ENCODE measurements at places on chromosomes 3 and 15.

DNA sequence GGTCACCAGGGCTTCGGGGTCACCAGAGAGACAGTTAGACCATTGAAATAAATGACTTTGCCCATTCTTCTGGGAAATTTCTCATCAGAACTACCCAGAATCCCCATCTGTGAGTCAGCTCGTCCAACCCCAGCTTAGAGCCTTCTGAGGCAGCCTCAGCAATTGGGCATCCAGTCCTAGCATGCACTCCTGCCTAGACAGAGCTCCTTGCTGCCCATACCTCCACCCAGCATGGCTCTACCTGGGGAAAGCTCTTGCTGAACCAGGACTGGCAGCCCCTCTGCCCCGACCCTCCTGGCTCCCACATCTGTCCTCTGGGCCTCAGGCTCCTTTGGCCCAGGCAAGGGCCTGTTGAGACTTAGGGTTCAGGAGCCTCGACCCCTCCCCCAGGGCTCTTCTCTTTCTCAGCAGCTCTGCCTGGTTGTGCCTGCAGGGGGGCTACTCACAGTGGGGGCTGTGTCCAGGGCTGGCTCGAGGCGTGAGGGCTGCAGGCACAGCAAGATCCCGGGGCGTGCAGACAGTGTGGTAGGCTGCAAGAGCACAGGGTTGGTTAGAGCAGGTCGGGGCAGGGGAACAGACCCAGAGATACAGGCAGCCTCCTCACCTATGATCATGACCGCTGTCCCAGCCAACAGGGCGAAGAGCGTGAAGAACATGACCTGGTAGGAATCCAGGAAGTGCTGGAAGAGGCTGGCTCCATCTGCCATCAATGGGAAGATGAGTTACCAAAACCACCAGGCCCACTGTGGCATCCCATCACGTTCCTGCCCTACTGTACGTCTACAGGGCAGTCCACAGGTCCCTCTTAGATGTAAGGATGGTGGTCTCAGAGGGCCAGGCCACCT lies 101.3 kb downstream of the NUP210 start:
- DNase-seq, result no peak

GRCh38 chr15:100022391-100022790 lies 289.2 kb upstream of the LYSMD4 start:
- DNase-seq, result no peak

- peak; percentile 19 for DNase-seq
These were observed 47.5 kb upstream of the EIF3J start for GRCh38 chr15:44489464-44489863.

DNA sequence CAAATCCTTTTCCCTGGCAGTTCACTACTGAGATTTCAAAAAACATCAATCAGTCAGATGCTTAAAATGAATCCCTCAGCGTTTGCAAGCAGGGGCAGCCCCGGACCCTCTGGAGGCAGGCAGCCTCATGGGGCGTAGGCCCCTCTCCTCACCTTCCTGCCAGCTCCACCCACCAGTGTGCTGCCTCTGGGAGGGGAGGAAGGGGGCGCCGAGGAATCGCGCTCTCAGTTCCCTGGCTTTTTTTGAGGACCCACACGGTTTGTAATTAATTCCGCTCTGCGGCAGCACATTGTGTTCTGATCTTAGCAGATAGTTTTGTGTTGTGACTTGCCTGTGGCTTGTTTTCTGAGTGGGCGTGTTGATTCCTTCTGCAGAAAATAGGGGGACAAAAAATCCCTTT lies 159.9 kb downstream of the KLF13 start:
- no peak for DNase-seq

DNA sequence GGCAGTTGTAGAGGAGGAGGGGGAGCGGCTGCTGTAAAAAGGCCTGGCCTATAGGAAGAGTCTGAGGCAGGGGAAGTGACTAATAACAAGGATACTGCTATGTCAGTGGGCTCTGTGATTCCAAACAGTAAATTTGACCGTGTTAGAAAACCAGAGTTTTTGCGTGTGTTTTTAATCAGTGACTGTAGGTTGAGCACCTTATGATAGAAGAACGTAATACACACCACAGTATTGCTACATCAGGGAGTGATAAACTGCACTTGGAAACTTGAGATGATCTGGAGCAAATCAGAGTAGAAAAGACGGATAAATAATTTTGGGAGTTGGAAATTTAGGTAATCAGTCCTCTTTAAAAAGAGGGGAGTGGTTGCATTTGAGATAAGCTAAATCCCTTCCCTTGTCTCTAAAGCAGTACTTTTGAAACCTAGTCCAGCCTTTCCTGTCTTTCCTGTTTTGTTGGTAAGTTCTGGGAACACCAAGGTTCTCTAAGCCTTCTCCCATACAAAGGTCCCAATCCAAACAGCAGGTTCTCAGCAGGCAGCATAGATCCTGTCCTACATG lies 130.5 kb upstream of the NR2E3 start:
- no peak for DNase-seq

DNA sequence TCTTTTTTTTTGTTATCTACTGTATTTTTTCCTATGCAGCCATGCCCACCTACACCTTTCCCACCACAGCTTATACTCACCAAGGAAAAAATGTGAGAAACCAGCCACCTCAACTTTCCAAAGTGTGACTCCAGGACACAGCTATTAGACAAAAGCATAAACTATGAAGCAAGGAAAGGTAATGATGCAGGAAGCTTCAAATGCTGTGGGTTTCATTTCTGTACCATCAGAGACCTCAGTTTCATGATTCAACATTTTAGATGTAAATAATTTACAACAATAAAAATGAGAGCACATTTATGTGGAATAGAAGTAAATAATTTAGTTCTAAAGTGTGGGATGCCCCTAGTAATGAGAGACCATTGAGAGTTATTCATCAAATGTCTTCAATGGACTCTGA lies 115.1 kb downstream of the CDIN1 start:
- no peak for DNase-seq

DNA sequence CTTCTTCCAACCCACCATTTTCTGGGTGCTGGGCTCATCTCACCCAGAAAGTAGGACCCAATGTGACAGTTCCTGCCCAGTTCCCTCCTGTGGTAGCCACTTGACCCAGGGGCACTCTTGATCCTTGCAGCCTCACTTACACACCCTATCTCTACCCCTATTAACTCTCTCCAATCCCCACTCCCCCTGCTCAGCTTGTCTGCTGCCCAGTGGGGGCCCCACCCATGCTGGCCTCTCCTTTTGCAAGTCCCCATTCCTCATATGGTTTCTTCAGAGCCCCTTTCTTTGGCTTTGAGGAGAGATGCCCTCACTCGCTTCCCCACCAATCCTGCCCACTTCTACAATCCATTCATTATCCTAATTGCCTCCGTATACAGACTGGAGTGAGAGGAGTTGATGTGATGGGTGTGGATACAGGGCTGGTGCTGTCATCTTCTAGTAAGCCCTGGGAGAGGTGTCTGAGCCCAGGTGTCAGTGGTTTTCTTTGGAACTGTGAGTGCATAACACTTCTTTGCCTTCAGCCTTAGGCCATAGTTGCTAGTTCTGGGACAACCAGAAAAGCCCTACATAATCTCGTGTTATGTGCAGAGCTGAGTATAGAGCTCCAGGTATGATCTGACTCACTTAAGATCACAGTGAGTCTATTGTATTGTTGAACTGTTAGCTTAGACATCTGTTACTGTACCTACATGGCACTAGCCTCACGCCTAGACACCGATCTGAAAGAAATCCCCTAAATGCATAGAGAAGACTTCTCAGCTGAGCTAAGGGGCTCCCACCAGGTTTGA lies 4.8 kb upstream of the CCR5 start:
- DNase-seq, result no peak

DNA sequence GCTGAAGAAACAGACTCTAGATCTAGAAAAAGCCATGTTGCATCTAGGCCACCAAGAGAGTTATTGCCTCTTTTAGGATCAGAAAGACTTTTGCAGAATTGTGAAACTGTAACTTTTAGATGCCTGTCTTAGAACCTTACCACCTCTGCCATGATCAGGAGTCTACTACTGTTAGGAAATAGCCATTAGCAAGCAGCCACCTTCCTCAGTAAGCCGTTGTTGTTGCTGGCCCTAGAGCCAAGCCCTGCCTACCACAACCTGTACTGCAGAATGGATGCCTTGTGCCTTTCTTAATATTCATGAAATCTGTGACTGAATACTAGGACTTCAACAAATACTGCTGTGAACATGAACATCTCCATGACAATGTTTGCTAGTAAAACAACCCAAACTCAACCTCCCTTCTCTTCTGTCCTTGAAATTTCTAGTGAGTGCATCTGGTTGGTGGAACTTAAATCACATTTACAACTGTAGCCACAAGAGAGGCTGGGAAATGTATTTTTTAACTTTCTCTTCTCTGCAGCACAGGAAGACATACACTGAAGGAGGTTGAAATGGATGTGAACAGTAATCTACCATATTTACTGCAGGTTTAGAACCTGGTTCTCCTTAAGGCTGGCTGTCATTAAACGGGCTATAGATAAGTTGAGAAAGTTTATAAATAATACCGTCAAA lies 20.7 kb downstream of the RASA2 start:
- DNase-seq, result no peak

DNA sequence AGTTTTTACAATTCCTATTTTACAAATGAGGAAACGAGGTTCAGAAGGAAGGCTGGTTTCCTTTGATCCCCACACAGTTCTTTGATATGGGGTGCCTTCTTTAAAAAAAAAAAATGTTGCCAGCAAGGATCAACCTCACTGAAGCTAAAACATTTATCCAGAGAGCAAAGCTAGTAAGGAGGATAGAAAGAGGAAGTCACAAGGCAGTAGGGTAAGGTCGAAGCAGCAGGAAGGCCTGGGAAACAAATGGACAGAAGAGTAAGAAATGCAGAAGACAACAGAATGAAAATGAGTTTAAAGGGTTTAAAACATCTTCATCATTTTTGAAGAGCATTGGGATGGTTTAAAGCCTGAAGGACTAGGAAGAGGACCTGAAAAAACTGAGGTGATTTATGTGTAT lies 30.6 kb upstream of the CP start:
- no peak for DNase-seq

GRCh38 chr15:41585127-41586047 lies 26.4 kb downstream of the TYRO3 start:
- DNase-seq, result no peak

- no peak for DNase-seq
These were observed 16.3 kb upstream of the MB21D2 start for GRCh38 chr3:192933779-192934460.

DNA sequence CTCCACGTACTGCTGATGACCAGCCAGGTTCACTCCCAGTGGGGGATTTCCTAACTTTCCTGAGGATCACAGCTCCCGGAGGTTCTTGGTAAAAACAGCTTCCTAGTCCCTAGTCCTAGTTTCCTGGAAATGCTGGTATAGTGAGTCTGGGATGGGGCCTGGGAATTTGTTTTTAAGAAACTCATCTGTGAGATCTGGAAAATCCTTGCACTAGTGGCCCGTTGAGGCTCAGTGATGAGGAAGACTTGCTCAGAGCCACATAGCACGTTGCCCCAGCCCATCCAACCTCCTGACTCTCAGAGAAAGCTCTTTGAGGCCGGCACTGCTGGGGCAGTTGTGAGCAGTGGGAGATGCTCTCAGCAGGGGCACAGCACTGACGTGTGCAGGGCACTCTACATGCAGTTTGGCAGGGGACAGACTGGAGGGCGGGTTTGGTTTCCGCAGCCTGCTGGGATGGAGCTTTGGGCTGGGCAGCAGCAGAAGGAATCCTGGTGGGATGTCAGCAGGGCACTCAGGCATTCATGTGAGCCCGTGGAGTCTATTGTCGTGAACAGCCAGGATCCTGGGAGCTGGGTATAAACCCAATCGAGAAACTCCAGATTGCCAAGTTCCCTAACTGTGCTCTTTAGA lies 31.6 kb downstream of the SAXO2 start:
- no peak for DNase-seq

DNA sequence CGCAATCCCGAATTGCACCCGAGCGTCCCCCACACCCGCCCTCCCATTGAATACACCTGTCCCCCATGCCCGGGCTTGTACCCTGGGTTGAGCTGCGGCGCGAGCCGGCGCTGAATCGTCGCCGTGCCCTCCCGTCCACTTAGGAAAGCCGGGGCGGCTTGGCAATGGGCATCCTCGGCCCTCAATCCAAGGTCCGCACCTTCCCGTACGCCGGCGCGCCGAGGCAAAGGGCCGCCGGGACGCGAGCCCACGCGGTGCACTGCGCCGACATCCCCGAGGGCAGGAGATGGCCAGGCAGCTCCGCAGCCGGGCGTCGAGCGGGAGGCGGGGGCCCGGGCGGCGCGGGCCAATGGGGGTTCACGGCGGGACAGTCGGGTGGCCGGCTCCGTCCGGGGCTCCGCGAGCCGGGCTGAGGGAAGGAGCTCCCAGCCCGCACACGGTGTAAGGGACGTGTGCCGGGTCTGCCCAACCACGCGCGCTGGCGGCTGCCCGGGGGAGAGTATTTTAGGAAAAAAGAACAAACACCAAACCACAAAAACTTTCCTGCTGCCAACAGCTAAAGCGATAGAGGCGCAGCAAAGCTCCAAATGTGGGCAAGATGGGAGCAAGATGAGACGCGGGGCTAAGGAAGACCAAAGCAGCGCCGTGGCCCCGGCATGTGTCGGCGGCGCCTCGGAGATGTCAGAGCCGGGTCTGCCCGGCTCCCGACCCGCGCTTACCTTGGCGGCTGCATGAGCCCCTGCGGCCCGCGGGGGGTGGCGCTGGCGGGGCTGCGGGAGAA lies 621 bp downstream of the RGMA start:
- DNase-seq, result no peak

DNA sequence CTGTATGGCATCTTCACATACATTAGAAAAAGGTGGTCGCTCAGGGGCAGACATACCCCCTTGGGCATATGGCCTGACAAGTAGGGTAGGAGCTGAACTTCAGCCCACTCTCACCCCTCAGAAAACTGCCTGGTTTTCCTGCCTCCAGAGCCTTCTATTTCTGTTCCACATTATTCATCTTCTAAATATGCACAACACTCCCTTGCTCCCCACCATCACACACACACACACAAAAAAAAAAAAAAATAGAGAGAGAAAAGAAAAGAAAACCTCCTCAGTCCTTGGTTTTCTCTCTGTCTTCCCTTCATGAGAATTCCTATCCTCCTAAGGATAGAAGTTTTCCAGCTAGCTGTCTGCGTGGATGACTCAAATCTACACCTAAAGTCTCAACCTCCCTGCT lies 5.6 kb upstream of the ROPN1 start:
- DNase-seq, result no peak

GRCh38 chr3:170220871-170221270 lies 1.4 kb upstream of the PRKCI start:
- no peak for DNase-seq

GRCh38 chr15:93217343-93217742 lies 128.3 kb upstream of the RGMA start:
- no peak for DNase-seq

DNA sequence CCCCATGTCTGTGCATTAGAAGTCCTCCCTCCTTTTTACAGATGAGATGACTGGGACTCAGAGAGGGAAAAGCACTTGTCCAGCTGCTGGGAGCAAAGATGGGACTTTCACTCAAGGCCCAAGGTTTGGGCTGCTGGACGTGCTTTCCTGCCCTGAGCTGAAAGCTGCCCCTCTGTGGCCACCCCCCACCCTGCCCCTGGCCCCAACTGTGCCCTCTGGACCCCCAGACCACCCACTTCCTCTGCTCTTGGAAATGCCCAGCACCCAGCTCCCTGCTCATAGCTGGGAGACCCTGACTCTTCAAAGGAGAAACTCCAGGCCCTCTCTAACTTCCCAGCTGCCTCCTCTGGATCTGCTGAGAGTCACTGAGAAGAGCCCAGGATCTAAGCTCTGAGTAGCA lies 20.7 kb downstream of the GRIP2 start:
- DNase-seq, result no peak

Data from H54 (cell line).